ENCODE measurements at places on chromosomes 6 and 20. TPM values are rescaled to one million over a fixed set of nuclear protein-coding genes. Genes with fewer than 3 reads are reported as not detected.

- DNase-seq = no peak
Measured at GRCh38 chr20:50734730-50735679, 3.6 kb downstream of the PARD6B start.

GRCh38 chr6:16292432-16292831 is 54.0 kb downstream of the GMPR start:
- DNase-seq = no peak

DNA sequence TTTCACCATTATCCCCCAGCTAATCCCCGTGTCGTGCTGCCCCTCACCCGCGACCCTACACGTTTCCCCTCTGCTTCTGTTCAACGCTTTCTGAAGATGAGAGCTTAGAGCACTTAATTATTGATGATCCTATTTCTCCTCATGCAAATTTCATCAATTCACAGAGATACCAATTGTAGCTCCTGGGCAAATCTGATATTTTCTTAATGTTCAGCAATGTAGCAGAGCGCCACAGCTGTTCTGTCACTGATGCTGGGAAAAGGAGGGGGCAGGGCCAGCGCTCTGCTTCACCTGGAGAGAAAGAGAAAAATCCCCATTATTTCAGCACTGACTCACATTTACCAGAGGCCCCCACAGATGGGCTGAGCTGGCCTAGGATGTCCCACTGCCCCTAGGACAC is 121.2 kb downstream of the TTLL2 start:
- DNase-seq = no peak

DNA sequence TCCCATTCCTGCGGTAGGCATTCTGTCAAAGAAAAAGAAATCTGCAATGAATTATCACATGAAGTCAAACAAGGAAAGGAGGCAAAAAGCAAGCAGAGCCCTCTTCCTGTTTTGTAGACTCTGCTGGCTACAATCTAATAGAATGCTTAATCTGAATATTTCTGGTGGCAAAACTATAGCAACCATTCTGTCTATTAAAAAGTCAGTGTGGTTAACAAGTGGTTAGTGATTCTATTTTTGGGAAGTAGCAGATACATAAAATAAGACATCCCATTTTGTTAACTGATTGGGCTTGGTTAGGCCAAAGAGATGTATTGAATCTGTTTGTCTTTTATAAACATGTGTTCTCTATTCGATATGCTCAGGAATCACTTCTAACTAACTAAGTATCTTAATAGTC is 442.3 kb downstream of the CDC5L start:
- DNase-seq = no peak

GRCh38 chr6:83488861-83489260 is 23.5 kb upstream of the PRSS35 start:
- DNase-seq = no peak

DNA sequence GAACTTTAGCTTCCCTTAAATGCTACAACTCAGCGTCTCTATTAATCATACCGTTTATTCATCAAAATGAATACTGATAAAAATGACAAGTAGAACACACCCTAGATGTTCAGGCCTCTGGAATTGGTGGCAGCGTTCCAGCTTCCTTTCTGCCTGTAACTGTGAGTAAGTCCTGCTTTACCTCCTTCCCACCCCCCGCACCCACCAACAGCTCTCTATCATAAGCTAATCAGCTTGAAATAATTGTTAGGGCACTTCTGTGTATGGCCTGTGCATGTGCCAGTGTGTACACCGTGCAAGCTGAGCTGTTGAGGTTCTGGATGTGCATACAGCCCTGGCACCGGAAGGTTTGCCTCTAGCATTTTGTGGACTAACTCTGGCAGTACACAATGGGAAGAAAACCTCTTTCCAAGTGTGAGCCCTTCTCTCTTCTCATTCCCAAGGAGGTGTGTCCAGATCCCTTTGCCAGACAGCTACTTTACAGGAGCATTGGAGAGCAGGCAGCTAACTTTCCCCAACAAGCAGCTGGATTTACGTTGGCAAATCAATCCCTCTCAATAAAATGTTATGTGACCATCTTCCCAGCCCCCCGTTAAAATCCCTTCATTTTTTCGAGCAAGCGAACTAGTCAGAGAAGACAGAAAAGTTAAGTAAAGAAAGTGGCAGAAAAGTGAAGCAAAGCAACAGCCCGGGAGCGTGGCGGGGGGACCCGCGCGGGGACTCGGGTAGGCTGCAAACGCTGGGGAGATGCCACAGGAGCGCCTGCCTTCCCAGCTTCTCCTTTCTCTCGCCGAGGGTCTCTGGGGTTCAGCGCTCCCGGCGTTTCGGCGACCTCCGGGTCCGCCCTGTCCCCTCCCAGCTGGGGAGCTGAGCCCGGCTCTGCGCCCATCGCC is 803 bp upstream of the ADGRG6 start:
- peak; percentile 63 for DNase-seq

DNA sequence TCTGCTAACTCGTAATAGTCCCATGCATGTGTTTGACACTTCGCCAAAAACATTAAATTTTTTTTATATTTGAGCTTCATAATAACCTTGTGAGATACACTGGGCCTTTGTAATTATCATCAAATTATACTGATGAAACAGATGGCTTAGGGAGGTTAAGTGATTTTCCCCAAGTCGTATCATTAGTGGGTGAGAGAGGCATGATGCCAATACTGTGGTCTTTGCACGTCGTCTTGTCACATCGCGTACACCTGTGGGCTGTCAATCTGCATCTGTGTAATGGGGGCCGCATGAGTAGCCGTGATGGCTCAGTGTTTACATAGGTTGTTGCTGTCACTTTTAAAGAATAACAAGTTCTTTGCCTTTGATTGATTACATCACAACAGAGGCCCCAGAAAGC is 1.7 kb downstream of the PRL start:
- no peak for DNase-seq

- no peak for DNase-seq
Measured at GRCh38 chr6:105746130-105746505, 340.0 kb upstream of the PRDM1 start.

- DNase-seq = peak; percentile 53
Measured at GRCh38 chr6:56314683-56315523, 67.5 kb upstream of the COL21A1 start.

- no peak for DNase-seq
Measured at GRCh38 chr6:158573542-158573931, 13.6 kb downstream of the TMEM181 start.

DNA sequence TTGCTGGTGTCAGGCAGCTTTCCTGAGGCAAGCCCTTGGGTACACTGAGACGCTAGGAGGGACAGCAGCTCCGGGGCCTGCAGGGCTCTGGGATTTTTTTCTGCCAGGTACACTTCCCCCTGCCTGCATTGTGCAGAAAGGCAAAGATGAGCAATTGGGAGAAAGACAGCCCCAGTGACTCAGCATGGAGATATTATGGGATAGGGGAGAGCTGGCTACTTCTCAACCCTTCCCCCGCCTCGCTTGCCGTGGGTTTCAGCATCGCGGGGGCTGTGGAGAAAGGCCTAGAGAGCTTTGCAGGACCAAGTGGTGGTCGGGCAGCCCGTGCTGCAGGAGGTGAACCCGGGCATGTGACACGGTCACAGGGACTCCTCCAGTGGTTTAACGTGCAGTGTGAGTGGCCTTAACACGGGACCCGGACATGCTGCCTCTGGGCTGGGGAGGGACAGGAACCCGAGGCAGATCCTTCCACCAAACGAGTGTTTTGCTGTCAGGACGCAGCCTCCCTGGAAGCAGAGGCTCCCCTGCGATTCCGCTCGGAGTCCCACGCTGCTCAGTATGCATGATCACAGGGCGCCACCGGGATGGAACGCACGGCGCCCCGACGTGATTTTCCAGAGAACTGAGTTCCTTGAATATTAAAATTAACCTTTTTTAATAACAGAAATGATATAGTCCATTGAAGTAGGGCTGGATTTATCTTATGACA is 139.9 kb downstream of the CDH4 start:
- DNase-seq = no peak

- DNase-seq = no peak
Measured at GRCh38 chr20:36101192-36101591, 53.3 kb upstream of the EPB41L1 start.

DNA sequence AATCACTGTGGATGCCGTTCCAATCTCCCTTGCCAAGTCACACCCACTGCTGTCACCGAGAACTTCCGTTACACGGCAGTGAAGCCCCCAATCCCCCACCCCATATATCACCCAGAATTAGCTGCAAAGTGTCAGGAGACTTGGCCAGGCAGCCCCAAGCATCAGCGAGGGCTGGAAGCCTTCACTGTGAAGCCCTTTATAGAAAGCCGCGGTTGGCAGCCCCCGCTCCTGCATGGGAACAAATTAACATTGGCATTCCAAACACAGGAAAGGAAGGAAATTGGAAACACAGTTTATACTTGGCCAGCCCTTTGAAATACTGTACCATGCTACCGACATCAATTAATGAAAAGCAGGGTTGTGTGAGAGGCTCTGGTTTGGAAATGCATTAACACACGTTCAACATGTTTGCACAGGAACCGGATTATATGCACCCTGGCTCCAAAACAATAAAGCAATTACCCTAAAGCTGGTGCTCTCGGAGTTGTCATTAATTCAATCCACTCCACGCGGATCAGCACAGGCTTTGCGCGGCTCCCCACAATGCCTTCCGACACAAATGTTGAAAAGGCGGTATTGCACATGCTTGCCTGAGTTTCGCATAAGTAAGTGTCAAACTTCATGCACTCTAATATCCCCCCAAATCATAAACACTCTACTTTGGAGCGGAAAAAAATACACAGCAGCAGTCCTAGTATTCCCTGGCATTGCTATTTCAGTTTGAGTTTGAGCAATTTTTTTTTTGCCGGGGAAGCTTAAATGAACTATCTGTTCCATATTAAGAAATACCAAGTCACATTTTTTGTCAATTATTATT is 7.1 kb downstream of the BMP7 start:
- DNase-seq = no peak

GRCh38 chr6:66153247-66153646 is 446.2 kb upstream of the EYS start:
- no peak for DNase-seq

- DNase-seq = no peak
Measured at GRCh38 chr20:32636283-32636682, 37.5 kb downstream of the C20orf203 start.

GRCh38 chr6:166435574-166435973 is 52.8 kb upstream of the MPC1 start:
- DNase-seq = no peak

DNA sequence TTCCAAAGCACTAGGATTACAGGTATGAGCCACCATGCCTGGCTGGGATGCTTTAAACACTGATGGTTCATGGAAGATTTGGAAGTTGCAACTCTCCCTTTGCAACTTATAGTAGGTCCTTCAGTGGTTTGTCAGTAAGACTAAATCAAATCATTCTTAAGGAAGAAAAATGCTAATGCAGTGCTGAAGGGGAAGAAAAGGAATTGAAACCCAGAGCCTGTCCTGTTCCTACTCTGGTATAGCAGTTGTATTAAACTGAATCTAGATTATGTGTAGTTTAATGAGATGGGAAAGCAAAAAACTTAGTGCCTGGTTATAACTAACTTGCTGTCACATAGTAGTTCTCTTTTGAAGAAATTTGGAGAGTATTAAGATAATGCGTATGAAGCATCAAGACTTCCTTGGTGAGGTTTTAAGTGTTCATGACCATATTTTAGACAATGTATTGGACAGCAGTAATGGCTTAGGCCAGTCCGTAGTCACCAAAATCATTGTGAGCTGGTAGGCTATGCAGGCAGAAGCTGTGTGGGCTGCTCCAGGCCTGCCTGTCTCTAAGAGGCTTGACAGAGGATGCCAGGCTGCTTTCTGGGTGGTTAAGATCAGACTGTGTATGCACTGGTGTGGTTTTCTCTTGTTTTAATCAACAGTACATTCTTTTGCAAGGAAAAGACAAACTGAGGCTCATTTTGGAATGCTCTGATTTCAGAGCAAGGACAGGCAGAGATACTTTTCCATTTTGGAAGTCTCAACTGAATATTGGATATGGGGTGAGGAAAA is 14.0 kb downstream of the PAQR8 start:
- no peak for DNase-seq

GRCh38 chr6:32163559-32164258 is 686 bp upstream of the EGFL8 start:
- DNase-seq = no peak

MAPK13 gene
- total RNA-seq = 10.8 TPM

SIRPB1 gene
- not detected for total RNA-seq

IMPG1 gene
- total RNA-seq = not detected

MOG gene
- total RNA-seq = not detected

TSPO2 gene
- total RNA-seq = not detected

LY6G6F gene
- not detected for total RNA-seq

PCED1A gene
- 32.8 TPM for total RNA-seq

DSE gene
- 93.3 TPM for total RNA-seq

BEND3 gene
- total RNA-seq = 3.5 TPM

NRSN1 gene
- not detected for total RNA-seq

TPX2 gene
- total RNA-seq = 35.4 TPM

HTR1E gene
- total RNA-seq = not detected

ZNF391 gene
- 0.32 TPM for total RNA-seq

CNR1 gene
- not detected for total RNA-seq

RFX6 gene
- not detected for total RNA-seq

SRSF12 gene
- total RNA-seq = under 0.01 TPM

All from fibroblast of villous mesenchyme (primary cell).